ENCODE measurements at places on chromosomes 2 and 18. TPM values are rescaled to one million over a fixed set of nuclear protein-coding genes. Genes with fewer than 3 reads are reported as not detected.
A peak's percentile ranks its signal among the peaks of the same experiment; 100 is the strongest.

FAM124B gene
- total RNA-seq = 0.34 TPM

DNA sequence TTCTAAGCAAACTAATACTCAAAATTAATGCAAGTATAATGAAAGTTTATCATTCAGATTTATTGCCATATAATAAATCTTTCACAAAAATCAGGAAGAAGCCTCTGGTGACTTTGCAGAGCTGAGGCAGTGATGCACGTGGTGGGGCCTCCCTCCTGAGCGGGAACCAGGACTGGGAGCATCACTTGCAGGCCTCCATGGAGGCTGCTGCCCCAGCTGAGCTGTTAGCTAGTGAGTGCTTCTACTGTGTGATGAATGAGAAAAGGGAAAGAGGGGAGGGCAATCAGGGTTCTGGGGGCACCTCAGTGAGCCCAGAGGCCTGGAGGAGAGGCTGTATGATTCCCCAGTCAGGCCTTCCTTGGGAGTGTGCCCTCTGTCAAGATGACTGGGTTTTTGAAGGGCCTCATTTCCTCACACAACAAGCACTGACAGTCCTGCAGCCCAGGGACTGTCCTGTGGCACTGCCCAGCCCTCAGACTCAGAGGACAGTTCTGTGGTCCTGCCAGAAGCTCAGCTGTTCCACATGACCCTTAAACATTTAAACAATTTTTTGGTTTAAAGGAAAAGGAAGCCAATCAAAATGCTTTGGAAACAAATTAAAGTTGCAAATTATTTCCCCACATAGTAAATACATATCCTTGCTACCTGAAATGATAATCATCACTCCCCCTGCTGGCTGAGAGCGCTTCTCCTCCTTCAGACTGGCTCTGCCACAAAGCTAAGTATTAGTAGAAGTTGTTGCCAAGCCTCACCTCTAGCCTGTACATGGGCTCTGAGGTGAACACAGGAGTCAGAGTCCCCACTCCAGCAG, 90.9 kb upstream of the SMAD7 start:
- H3K27ac ChIP-seq = no peak overlapping the region
- peaks cover 22% of the 10 kb centered on the region for H3K36me3 ChIP-seq
- no peaks in the 10 kb centered on the region for H3K27me3 ChIP-seq
- H3K4me3 ChIP-seq = no peak overlapping the region

DNA sequence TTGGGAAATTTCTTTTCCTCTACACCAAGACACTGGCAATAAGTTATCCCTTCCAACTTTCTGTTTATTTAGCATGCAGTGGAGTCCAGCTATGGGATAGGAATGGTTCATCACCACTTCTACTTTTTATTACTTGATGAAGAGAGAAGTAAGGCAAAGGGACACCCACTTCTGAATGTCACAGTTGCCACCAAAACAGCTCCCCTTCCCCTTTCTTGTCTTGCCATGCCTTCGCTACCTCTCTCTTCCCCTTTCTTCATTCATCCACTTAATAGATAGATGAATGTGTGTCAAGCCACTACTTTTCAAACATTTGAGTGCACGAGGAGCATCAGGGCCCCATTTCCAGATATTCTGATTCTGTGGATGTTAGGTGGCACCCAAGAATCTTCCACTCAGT, 59.6 kb downstream of the KCTD18 start:
- DNase-seq = no peak
- no peaks in the 10 kb centered on the region for H3K27me3 ChIP-seq
- no peak overlapping the region for H3K27ac ChIP-seq
- peaks cover 16% of the 10 kb centered on the region for H3K36me3 ChIP-seq
- H3K4me3 ChIP-seq = no peak overlapping the region

WDR54 gene
- total RNA-seq = 56.4 TPM

DNA sequence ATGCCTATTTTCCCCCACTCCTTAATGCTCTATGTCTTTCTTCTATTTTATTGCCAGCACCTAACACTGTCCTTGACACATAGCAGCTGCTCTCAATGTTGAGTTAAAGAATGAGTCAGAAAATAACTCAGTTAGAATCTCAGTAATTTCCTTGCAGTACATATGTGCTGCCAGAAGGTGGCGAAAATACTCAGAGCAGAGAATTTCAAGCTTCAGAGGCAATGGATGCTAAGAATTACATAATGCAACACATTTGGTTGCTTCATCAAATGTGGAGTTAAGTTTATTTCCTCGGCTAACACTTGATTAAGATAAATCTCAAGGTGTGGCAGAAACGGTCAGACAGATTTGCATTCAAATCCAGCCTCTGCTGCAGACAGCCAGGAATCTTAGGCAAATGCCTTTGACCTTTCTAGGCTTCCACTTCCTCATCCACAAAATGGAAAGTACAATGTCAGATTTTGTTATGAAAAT, 105.6 kb downstream of the VSNL1 start:
- peak; percentile 29 for DNase-seq
- H3K36me3 ChIP-seq = no peaks in the 10 kb centered on the region
- no peak overlapping the region for H3K4me3 ChIP-seq
- H3K4me1 ChIP-seq = no peaks in the 10 kb centered on the region

CFAP53 gene
- 0.31 TPM for total RNA-seq

- no peaks in the 10 kb centered on the region for H3K4me1 ChIP-seq
- H3K36me3 ChIP-seq = no peaks in the 10 kb centered on the region
- no peak overlapping the region for H3K27ac ChIP-seq
- no peak for DNase-seq
These were observed 120.1 kb upstream of the REV1 start for GRCh38 chr2:99609851-99610381.

- H3K4me3 ChIP-seq = no peak overlapping the region
- DNase-seq = no peak
- peaks cover 15% of the 10 kb centered on the region for H3K36me3 ChIP-seq
- no peak overlapping the region for H3K27ac ChIP-seq
- H3K27me3 ChIP-seq = no peaks in the 10 kb centered on the region
- H3K4me1 ChIP-seq = peaks cover 14% of the 10 kb centered on the region
These were observed 81.5 kb downstream of the MAPRE2 start for GRCh38 chr18:35122586-35123224.

DNA sequence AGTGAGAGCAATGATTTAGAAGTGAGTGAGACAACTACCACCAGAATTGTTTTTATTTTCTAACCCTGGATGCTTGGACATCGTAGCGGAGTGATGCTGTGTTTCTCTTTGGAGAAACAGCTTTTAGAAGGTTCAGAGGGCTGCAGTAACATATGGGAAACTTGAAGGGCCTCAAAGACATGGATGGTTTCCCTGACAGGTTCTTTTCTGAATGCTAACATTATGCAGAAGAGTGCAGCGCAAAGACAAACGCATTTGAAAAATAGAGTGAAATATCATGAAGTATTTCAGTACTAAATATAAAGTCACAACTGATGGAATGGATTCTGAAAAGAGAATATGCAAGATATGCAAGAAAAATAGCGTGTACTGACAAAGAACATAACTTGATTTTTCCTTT, 385.1 kb upstream of the DSEL start:
- DNase-seq = no peak
- H3K4me1 ChIP-seq = no peaks in the 10 kb centered on the region
- H3K27me3 ChIP-seq = no peaks in the 10 kb centered on the region
- no peak overlapping the region for H3K4me3 ChIP-seq
- no peaks in the 10 kb centered on the region for H3K36me3 ChIP-seq

- peaks cover 12% of the 10 kb centered on the region for H3K27me3 ChIP-seq
These were observed 69.4 kb downstream of the CDC42EP3 start for GRCh38 chr2:37602040-37602439.

- peaks cover 12% of the 10 kb centered on the region for H3K27me3 ChIP-seq
- no peak for DNase-seq
- H3K4me1 ChIP-seq = no peaks in the 10 kb centered on the region
- H3K27ac ChIP-seq = no peak overlapping the region
- H3K4me3 ChIP-seq = no peak overlapping the region
These were observed 103.1 kb downstream of the MCFD2 start for GRCh38 chr2:46812361-46813019.

- H3K4me3 ChIP-seq = no peak overlapping the region
- no peaks in the 10 kb centered on the region for H3K36me3 ChIP-seq
- no peak for DNase-seq
- H3K27me3 ChIP-seq = no peaks in the 10 kb centered on the region
- H3K27ac ChIP-seq = no peak overlapping the region
- H3K4me1 ChIP-seq = no peaks in the 10 kb centered on the region
These were observed 359.4 kb upstream of the DSEL start for GRCh38 chr18:67875944-67876343.

GPR39 gene
- not detected for total RNA-seq

- peaks cover 13% of the 10 kb centered on the region for H3K27me3 ChIP-seq
- H3K4me1 ChIP-seq = peaks cover 7% of the 10 kb centered on the region
- no peak overlapping the region for H3K4me3 ChIP-seq
- no peaks in the 10 kb centered on the region for H3K36me3 ChIP-seq
- no peak overlapping the region for H3K27ac ChIP-seq
- no peak for DNase-seq
These were observed 70.7 kb downstream of the MYOM1 start for GRCh38 chr18:3148930-3149535.

GRCh38 chr2:202529389-202529788, 105.4 kb upstream of the FAM117B start:
- H3K27ac ChIP-seq = no peak overlapping the region
- H3K27me3 ChIP-seq = no peaks in the 10 kb centered on the region
- peaks cover 2% of the 10 kb centered on the region for H3K36me3 ChIP-seq
- no peaks in the 10 kb centered on the region for H3K4me1 ChIP-seq

ZNF2 gene
- 3.9 TPM for total RNA-seq

POTEI gene
- not detected for total RNA-seq

DNA sequence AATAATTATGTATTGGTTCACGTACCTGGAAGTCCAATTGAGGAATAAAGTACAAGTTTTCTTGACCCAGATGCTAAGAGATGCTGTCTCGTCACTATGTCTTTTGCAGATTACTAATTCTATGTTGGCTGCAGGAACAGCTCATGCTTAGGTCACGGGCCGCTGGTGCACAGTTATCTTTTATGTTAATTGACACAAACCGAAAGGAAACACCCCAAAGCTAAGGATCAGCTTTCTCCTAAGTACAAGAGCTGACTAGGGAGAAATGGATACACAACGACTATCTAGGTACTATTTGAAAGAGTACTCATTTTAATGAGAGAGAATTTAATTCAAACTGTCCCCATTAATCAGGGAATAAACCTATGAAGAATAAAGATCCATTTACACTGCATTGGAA, 217.7 kb upstream of the SLC35G4 start:
- H3K27ac ChIP-seq = no peak overlapping the region
- H3K36me3 ChIP-seq = no peaks in the 10 kb centered on the region
- no peaks in the 10 kb centered on the region for H3K27me3 ChIP-seq
- DNase-seq = no peak
- no peak overlapping the region for H3K4me3 ChIP-seq

POMC gene
- total RNA-seq = 5.9 TPM

DNA sequence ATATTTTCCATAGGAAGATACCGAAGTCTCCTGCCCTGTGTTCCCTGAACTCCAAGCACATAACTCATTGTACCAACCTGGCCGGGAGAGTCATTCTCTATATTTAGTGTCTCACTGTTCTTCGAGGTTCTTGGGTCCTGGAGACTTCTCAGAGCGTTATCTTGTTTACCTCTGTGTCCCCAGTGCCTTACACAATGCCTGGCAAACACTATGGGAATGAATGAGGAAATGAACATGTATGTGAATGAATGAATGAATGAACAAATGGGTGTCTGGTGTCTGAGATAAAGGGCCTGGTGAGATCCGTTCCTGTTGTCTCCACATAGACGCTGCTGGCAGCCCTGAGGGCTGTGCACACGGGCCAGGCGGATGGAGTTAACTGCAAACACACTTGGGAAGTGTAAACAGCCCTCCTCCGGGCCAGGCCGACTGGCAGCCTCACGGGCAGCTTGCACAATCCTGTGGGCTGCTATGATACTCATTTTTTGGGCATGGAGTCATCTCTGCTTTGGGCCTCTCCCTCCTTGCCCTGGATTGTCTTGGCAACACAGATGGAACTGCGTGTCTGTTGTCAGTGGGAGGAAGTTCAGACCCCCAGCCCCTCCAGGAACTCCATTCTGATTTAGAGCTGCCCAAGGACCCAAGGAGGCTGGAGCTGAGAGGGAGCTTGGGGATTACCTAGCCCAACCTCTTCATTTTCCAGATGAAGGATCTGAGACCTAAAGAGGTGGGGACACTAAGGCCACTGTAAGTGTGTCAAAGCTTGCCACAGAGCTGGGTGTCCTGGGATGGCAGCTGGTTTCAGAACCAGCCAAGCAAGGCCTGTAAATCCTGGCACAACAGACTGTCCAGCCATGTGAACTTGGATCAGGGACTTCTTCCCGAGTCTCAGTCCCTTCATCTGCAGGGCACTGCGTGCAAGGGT, 124.4 kb downstream of the INHBB start:
- peaks cover 2% of the 10 kb centered on the region for H3K27me3 ChIP-seq
- H3K4me1 ChIP-seq = no peaks in the 10 kb centered on the region
- H3K4me3 ChIP-seq = no peak overlapping the region
- H3K36me3 ChIP-seq = no peaks in the 10 kb centered on the region

DNA sequence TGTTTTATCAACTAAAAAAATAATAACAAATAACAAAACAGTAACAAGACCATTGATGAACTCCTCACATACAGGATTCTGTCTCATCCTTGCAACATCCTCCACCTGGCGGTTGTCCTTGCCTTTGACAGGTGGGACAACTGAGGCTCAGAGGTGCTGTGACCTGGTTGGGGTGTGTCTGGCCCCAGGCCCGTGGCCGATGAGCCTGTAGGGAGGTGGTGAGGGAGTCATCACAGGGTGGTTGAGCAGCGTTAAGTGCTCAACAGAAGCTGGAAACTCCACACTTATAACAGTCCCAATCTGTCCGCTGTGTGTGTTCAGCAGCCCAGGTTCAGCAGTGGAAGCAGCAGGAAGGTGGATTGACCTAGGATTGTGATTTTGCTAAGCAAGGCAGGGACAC, 131.6 kb upstream of the RAB12 start:
- no peaks in the 10 kb centered on the region for H3K36me3 ChIP-seq
- H3K27ac ChIP-seq = no peak overlapping the region
- H3K4me3 ChIP-seq = no peak overlapping the region
- DNase-seq = no peak
- H3K4me1 ChIP-seq = no peaks in the 10 kb centered on the region
- H3K27me3 ChIP-seq = peaks cover 4% of the 10 kb centered on the region

KCNG3 gene
- 0.10 TPM for total RNA-seq

GRCh38 chr2:23387221-23387550, 2.2 kb downstream of the KLHL29 start:
- no peak overlapping the region for H3K27ac ChIP-seq
- H3K27me3 ChIP-seq = peaks cover 71% of the 10 kb centered on the region
- H3K36me3 ChIP-seq = no peaks in the 10 kb centered on the region
- no peak for DNase-seq

- H3K36me3 ChIP-seq = peaks cover 51% of the 10 kb centered on the region
- H3K4me1 ChIP-seq = peaks cover 31% of the 10 kb centered on the region
- H3K27ac ChIP-seq = no peak overlapping the region
- DNase-seq = no peak
- no peak overlapping the region for H3K4me3 ChIP-seq
These were observed 11.6 kb downstream of the KANSL3 start for GRCh38 chr2:96626553-96626942.

GRCh38 chr2:51256736-51257135, 224.8 kb upstream of the NRXN1 start:
- H3K4me1 ChIP-seq = no peaks in the 10 kb centered on the region
- H3K36me3 ChIP-seq = no peaks in the 10 kb centered on the region
- H3K4me3 ChIP-seq = no peak overlapping the region
- H3K27me3 ChIP-seq = no peaks in the 10 kb centered on the region
